Heart right ventricle (tissue), 16 donors: ENCODE measurements at places on chromosomes 16 and 17. TPM values are rescaled to one million over a fixed set of nuclear protein-coding genes. Genes with fewer than 3 reads are reported as not detected.

Gene NPIPA2
- total RNA-seq, result 0.51 TPM

Gene SBK1
- 7.0 TPM for total RNA-seq

Gene CIBAR2
- total RNA-seq, result not detected

DNA sequence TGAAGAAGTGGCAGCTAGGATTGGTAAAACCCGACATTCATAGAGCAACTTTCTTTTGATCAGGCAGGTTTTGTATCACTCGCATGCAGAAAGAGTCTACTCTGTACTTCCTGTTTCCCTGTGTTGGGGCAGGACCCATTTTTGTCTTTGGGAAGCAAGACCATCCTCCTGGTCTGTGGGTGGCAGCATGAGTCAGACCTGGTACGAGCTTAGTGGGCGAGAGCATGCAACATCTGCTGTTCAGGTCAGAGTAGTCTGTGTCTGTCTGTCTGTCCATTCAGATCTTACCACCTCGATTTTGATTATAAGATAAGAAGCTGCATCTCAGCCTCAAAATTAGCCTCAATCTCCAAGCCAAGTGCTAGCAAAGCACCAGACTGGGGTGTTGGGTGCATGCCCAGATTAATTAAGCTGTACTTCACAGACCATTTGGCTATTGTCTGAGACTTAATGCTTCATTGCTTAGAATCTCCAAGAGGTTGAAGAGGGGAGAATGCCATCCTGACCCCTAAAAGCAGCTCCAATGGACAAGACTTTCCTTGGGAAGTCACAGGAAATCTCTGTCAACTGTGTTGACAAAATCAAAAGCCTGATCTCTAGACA, 110.9 kb downstream of the XYLT1 start:
- no peak overlapping the region for H3K4me3 ChIP-seq
- peaks cover 11% of the 10 kb centered on the region for H3K4me1 ChIP-seq
- no peak for DNase-seq
- H3K27ac ChIP-seq, result no peak overlapping the region
- H3K27me3 ChIP-seq, result no peaks in the 10 kb centered on the region

Gene RAPGEFL1
- 2.5 TPM for total RNA-seq

DNA sequence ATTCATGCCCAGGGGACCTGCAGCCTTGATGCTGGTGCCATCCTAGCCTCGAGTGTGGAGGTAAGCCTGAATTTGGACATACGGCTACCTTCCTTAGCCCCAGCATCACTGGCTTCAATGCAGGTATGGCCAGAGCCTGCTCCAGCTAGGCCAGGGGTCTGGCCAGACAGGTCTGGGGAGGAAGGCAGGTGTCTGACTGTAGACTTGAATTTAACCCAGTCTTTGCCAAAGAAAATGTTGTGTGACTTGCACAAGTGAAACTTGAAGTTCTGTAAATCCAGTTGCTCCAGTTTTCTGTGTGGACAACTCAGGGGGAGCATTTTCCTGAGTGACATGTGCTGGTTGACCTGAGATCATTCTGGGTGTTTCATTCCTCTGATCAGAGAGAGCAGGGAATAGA, 32.8 kb downstream of the TMEM238L start:
- H3K4me3 ChIP-seq, result no peak overlapping the region
- peaks cover 4% of the 10 kb centered on the region for H3K27me3 ChIP-seq
- no peak overlapping the region for H3K27ac ChIP-seq
